ENCODE measurements at places on chromosomes 1 and 21.

GRCh38 chr1:30023339-30024022, 699.9 kb downstream of the MATN1 start:
- no peak for DNase-seq

GRCh38 chr1:30413606-30414005, 309.8 kb downstream of the MATN1 start:
- no peak for DNase-seq

DNA sequence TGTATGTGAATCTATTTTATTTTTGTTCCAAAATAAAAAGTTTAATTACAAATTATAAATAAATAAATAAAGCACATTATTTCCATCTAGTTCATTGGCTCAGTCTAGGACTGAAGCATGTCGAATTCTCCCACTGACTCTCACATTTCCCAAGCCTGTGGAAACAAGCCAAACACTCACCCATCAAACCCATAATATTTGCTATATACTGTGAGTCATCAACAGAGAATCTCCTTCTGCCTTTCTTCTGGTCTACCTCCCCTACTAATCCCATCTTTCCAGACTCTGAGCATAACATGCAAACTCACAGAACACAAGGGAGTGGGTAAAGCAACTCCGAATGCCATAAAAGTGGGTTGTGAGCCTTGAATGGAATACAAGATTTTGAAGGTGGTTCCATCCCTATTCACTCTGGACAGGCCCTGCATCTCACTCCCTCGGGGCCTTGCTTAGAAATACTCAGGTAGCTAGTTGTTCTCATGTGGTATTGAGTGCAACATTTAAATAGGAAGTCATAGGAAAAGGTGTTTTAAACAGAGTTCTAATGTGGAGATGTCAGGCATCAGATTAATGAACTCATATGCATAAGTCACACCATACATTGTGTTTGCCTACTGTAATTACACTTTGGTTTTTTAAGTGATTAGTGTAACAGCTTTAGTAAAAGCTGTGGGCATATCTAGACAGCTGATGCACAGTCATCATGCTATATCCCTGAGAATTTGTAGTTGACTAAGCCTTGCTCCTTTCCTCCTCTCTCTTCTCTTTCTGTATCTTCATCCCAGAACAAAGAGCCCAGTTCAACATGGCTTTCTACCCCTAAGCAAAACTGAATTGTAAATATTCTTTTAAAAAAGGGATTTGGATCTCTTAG, 47.0 kb downstream of the F5 start:
- peak; percentile 7 for DNase-seq

GRCh38 chr1:172122381-172122780, 281.1 kb downstream of the DNM3 start:
- DNase-seq: no peak

- no peak for DNase-seq
Measured at GRCh38 chr1:221823149-221823548, 81.3 kb upstream of the DUSP10 start.

GRCh38 chr1:94025383-94026340, 95.3 kb downstream of the ABCA4 start:
- DNase-seq: no peak

- no peak for DNase-seq
Measured at GRCh38 chr1:4001461-4001860, 101.4 kb upstream of the C1orf174 start.

DNA sequence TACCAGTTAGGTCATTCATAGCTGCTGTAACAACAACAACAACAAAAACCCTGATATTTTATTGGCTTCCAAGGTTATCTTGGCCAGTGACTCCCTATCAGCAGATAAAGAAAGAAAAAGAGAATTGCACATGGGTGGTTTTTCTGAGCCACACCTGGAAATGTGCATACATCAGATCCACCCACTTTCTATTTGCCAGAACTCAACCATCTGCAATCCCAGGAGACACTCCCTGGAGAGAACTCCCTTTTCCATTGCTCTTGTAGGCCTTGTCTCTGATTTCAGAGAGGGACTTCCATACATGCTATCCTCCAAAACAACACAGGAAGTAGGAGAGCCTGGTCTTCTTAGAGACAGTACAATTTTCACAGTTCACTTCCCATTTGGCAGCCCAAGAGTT, 74.9 kb upstream of the ZC3H11B start:
- DNase-seq: no peak

GRCh38 chr1:149879556-149879955, 19.8 kb upstream of the BOLA1 start:
- DNase-seq: no peak

DNA sequence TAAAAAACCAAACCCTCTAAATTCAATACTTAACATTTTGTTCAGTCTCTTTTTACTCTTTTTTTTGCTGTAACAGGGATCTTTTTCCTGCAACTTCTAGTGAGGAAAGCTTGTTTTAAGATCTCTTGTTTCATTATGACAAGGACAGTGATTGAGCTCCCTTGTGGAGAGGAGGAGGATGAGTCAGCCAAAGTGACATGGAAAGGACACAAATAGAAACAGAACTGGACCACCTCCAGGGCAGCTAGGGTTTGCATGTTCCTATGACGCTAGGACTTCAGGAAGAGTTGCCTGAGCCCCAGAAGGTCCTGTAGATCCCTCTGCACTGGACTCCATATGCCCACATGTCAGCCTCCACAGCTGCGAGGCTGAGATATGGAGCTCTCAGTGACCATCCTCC, 212.6 kb upstream of the FAM78B start:
- DNase-seq: no peak

GRCh38 chr1:155160128-155160527, 13.0 kb downstream of the KRTCAP2 start:
- no peak for DNase-seq

DNA sequence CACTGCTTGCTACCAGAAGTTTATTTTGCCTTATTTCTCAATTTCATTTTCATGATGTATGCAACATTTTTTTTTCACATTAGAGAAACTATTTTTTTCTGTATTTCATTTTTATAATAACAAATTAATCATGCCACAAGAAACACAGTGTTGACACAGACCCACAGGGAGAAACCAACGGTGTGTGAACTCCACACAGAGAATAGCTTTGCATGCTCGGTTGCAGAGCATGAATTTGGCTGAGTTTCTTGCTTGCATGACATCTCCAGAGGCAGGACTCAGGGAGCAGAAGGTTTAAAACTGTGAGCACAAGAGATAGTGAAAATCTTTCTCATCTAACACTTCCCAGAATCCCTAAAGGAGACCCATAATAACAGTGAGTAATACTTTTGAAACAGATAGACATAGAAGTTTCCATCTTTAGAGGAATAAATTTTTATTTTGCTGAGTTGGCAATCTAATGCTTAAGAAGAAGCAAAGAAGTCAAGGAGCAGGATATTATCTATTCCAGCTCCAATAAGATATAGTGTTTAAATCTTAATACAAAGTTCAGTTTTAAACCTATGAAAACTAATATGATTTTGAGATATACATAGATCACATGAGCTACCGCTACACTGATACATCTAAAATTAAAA, 890.9 kb downstream of the MRPL39 start:
- no peak for DNase-seq

DNA sequence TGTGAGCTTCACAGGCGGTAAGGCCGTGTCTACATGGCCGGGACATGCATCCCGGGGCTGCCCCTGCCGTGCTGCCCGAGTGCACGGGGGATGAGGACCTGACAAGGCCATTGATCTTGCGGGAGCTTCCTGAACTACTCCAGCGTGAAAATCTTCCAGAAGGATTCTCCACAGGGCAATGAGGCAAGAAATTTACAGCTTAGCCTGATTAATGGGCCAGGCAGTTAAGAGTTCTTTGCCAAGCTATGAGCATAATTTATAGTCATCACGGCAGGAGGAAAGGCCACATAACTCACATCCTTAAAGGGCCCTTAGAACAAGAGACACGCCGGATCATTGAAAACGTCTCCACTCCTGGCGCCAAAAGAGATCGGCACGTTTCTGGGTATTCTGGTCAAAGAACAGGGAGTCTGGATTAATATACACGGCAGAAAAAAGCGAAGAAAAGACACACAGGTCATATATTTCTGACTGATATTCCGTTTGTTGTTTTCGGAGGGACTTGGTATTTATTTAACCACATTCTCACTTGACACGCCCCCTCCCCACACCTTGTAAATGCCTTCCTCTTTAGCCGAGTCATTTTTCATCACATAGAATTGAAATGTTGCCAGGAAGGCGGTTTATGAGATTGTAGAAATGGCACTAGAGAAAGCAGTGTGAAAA, 180.5 kb downstream of the DYRK1A start:
- DNase-seq: peak; percentile 68

- DNase-seq: no peak
Measured at GRCh38 chr1:240768979-240769378, 157.0 kb upstream of the GREM2 start.

- DNase-seq: no peak
Measured at GRCh38 chr1:41657679-41658295, 173.3 kb upstream of the EDN2 start.

DNA sequence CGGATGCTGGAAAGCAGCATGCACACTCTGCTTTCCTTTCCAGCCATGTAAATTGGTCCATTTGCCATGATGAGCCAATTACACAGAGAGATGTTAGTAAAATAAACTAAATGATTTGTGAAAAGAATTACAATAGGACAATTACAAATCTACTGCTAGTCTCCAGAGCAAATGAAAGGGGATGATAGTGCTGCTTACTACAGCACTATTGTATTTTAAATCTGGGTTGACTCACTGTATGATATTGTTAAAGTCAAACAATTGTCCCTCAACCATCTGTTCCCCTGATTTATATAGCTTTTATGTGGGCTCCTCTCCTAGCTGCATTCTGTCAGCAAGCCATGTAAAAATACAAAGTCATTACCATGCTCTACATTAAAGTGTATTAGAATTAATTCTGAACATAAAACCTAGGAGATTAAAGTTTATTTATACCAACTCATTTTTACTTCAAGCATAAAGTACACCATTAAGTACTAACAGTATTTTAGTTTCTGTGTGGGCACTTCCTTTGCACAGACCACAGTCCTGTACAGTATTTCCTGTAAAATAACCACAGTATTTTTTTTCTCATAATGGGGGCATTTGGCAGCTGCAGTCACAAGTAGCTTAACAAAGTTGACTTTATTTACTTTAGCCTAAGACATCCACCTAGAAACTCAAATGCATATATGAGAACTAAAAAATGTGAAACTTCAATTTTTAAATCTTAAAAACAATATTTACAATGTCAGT, 135.8 kb downstream of the VAV3 start:
- peak; percentile 20 for DNase-seq

DNA sequence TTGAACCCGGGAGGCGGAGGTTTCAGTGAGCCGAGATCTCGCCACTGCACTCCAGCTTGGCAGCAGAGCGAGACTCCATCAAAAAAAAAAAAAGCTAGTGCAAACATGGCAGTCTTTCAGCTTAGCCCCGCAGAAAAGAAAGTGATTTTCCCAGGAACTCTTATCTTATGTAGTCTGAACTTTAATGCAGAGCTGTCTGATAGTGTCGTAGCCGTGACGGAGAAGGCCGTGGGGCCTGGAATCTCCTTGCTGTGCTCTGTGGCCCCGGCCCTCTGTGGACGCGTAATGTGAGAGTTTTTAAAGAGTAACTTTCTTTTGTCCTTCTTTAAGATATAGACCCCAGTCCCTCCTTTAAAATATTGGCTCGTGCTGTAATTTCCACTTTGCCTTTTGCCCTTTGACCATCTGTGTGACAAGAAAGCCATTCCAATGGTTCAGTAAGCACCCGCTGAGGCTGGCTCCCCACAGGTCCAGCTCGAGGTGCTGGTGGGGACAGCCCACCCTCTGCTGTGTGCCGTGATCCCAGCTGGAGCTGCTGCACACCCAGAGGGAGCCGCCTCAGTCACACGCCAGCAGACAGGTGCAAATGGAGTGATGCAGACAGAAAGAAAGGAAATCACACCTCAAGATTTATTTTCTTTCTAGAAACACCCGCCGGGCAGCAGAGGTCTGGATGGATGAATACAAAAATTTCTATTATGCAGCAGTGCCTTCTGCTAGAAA, 164.0 kb downstream of the PGBD5 start:
- DNase-seq: no peak

- DNase-seq: no peak
Measured at GRCh38 chr1:114468047-114468446, 43.0 kb downstream of the TRIM33 start.

- DNase-seq: no peak
Measured at GRCh38 chr1:37680933-37681332, 11.4 kb upstream of the CDCA8 start.

DNA sequence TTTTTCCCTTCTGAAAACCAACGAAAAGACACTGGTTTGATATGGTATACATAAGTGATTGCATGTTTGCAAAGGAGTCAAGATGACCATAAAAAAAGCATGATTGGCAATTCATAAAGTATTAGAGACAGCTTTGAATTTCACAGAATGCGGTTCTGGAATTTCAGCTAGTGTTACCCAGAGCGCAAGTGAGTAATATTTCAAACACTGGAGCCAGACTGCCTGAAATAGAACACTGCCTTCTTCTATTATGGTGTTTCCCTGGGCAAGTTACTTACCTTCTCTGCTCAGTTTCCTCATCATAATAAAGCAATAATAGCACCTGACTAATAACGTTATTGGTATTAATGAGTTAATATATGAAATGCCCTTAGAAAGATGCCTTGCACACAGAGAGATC, 54.7 kb downstream of the NEGR1 start:
- DNase-seq: no peak

DNA sequence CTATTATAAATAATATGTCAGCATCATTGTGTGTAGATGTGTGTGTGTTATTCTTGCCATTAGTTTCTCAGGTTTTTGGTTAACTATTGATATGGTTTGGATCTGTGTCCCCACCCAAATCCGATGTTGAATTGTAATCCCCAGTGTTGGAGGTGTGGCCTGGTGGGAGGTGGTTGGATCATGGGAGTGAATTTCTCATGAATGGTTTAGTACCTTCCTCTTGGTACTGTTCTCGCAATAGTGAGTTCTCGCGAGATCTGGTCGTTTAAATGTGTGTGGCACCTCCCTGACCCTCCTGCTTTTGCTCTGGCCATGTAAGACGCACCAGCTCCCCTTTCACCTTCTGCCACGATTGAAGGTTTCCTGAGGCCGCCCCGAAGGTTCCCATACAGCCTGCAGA, 9.6 kb upstream of the POFUT2 start:
- DNase-seq: no peak

DNA sequence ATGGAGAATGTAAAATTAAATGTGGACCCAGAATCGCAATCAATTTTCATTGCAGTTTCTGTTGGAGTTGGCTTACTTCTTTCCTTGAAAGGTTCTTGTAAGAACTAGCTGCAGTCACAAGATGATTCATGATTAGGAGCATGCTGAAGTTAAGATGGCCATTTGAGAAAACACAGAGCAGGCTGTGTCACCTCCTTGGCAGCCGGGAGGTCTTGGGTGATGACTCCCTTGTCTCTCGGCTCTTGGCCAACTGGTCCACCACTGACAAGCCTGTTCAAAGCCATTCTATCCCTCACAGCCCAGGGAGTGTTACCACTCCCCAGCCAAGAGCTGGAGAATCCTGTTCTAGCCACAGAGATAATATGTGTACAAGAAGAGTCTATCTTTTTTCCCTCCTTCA, 40.6 kb downstream of the OPTC start:
- no peak for DNase-seq

DNA sequence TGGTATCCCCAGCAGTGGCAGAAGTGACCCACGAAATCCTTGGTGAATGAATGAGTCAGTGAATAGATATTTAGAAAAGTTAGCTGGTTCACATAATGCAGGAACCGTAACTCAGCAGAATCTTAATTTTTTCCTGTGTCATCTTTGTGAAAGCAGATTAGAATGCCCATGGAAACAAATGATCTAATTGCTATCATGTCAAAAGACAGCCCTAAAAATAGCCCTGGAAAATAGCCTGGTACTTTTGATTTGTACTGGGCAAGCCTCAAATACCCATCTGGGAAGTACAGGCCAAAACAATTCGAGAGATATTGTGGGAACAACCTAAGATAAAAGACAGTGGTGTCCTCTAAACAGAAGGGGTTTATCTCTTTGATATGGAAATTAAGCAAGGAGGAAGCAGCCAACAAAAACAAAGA, 21.1 kb downstream of the FYB2 start:
- no peak for DNase-seq

All from glomerular endothelial cell (primary cell).